IPS DF 19.7 (cell line): ENCODE measurements at places on chromosomes 12 and 14.

GRCh38 chr14:24274101-24274543 lies 2.7 kb upstream of the RABGGTA start:
- DNase-seq = no peak

- no peak for DNase-seq
These were observed 36.4 kb upstream of the FBRSL1 start for GRCh38 chr12:132453361-132454192.

DNA sequence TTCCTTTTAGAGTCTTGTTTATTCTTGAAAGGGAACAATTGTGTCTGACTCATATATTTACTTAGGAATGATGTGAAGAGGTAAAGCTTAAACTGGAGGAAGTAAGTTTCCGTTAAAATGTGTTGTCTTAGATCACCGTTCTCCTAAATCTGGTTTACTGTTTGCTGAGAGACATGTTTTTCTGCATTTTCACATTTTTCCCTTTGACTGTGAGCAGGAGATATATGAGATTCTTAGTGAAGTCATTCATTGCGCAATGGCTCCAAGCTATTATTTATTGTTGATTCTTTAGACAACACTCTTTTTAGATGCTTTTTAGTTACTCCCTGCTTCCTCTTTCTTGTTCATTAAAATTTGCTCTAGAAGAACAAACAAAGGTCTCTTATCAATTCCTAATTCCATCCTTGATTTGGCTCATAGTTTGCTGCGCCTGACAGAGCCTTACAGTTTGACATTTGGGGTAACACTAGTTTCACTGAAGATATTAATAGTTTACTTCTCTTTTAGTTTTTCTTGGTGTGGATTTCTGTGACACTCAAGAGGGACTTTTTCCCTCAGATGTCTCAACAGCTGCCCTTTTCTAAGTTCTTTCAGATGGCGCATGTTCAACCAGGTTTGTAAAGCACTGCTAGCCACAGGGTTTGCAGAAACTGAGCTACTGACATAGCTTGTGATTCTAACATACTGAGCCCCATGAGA lies 11.4 kb downstream of the CLECL1 start:
- no peak for DNase-seq

GRCh38 chr12:59763835-59764234 lies 168.0 kb downstream of the SLC16A7 start:
- DNase-seq = no peak

DNA sequence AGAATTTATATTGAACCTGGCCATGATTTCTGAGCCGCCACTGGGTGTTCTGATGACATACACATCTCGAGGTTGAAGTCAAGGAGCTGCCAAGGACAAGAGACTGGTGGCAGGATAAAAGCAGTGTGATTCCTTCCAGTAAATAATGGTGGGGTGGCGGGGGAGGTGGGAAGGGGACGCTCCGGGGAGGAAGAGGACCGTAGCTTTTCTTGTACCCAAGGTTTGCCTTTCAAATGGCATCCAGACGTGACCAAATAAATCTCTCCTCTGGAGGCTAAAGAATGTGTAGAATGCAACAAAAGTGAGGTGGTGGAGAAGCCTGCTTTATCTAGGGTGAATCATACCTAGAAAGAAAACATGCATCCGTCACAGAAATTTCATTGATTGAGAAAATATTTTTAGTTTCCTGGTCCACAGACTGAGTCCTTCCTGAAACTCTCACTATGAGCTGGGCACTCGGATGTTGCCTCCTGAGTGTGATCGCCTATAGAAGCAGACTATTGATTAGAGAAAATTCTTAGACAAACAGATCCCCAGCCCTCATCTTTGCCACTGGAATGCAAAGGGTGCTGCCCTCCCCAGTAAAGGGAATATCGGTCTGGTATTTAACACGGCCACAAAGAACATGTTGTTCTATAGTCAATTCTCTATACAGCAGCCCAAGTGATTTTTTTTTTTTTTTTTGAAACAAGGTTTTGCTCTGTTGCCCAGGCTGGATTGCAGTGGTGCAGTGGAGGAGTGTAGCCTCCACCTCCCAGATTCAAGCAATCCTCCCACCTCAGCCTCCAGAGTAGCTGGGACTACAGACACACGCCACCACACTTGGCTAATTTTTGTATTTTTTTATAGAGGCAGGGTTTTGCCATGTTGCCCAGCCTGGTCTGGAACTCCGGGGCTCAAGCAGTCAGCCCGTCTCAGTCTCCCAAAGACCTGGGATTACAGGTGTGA lies 112.1 kb downstream of the DPF3 start:
- no peak for DNase-seq

DNA sequence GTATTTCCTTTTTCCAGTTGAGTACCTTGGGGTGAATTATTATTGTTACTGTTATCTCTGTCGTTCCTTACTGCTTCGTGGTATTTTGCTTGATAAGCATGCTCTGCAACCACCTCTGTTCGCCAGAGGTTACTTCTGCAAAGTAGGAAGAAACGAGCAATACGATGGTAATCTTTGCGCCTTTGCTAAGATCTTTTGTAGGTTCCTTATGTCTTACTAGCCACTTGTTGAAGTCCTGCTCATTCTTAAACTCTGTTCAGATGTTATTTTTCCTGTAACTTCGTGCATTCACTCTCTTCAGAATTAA lies 729 bp upstream of the M6PR start:
- no peak for DNase-seq
